ENCODE measurements at places on chromosomes 1 and 21.

- DNase-seq = no peak
Measured at GRCh38 chr1:178412400-178412770, 84.4 kb downstream of the CLEC20A start.

GRCh38 chr1:83905315-83905907 is 93.5 kb downstream of the TTLL7 start:
- peak; percentile 31 for DNase-seq

- DNase-seq = no peak
Measured at GRCh38 chr1:180301135-180301742, 71.2 kb downstream of the LHX4 start.

- no peak for DNase-seq
Measured at GRCh38 chr1:22123071-22123390, 19.9 kb downstream of the WNT4 start.

DNA sequence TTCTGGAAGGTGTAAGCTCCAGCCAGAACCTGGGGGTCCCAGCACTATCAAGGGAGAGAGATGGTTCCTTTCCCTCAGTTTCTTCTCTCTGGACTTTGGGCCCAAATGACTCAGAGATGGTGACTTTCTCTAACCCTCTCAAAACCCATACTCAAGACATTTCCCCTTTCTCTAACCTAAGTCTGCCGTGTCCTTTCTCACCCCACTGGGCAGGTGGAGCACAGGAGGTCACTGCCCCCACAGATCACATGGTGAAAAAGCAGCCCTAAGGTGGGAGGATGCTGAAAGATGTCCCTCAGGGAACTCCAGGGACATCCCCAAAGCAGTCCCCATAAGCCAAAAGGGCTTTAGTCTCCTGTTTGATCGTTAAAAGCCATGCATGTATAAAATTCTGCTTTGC is 173.7 kb downstream of the HIVEP3 start:
- DNase-seq = no peak

DNA sequence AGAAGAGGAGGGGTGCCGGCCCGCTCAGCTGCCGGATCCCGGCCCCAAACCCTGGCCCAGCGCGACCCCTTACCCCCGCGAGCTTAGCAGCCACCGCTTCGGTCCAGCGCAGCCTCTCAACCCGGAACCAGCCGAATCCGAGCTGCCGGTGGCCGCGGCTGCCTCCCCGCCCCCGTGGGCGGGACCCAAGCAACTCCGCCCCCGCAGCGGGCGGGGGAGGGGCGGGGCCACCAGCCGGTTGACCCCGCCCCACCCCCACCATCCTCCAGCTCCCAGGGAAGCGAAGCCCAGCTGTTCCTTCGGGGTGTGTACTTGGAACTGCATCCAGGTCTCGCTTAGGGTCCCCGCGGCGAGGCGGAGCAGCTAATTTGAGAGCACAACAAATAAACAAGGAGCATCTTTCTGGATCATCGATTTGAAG is at the start of gene TRIM62:
TRIM62 (minus strand) TSS at position 123 of the 421 bp plus-strand sequence. CDS start 611 bp downstream, outside the sequence.
- peak; percentile 73 for DNase-seq

DNA sequence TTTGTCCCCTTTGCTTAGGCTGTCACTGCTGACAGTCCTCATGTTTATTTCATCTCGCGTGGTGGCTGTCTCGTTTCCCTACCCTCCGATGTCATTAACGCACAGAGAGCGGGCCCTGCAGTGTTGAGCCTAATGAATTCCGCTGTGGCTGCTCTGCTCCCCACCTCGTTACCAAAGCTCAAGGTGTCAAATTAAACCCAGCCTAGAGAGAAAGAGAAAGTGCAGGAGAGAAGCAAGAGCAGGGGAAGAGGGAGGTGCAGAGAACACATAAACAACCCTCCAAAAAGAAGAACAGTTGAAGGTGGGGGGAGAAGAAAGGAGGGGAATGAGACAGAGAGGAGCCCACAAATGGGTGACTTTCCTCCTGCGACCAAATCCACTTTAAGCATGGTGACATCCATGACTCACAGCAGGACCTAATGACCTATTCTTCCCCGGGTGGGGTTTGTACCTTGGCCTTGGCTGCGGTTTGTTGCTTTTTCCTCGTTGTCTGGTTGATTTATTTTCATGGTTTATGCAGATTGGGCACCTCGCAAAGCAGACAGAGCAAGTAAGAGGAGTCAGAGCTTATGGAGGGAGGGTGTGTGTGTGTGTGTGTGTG is 92.5 kb downstream of the PBX1 start:
- DNase-seq = no peak

DNA sequence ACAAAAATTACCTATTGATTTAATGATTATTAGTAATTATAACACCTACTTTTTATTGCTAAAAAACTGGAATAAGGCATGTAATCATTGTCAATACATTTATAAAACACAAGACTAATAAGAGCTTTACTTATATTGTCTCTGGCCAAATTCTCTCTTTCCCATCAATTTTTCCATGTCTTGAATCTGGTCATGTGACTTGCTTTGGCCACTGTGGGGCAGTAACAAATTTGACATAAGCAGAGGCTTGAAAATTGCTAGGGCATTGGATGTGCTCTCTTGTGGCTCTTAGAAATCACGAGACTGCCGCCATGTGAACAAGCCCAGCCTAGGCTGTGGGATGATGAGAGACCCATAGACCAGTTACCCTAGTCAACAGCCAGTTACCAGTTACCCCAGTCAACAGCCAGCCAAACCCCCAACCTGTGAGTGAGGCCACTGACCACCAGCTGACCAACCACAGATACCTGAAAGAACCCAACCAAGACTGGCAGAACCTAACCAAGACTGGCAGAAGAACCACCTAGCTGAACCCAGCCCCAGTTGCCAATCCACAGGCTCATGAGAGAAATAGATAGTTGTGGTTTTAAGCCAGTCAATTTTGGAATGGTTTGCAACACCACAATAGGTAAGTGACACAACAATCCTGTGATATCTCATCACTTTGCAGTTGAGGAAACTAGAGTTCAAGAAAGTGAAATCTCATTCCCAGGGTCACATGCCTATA is 8.8 kb downstream of the KLHDC7A start:
- DNase-seq = no peak

Data from hematopoietic multipotent progenitor cell treated with erythropoietin and hydrocortisone succinate and interleukin-3 and kit ligand, for 17 days (in vitro differentiated cells).